ENCODE measurements at places on chromosomes 5 and 9.

- no peak for DNase-seq
These were observed 44.6 kb downstream of the WHRN start for GRCh38 chr9:114460513-114461199.

DNA sequence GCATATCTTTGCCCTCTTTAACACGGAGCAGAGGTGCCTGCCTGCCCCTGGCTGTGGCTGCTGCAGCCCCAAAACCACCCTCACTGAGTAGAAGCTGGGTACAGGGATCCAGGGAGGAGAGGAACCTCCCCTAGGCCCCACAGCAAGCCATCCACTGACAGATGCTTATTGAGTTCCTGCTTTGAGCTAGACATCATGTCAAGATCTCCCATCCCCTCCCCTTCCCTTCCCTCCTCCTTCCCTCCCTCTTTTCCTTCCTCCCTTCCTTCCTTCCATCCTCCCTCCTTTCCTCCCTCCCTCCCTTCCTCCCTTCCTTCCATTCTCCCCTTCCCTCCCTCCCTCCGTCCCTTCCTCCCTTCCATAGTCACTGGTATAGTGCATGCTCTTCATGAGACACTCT, 29.3 kb downstream of the GOLGA2 start:
- no peak for DNase-seq

DNA sequence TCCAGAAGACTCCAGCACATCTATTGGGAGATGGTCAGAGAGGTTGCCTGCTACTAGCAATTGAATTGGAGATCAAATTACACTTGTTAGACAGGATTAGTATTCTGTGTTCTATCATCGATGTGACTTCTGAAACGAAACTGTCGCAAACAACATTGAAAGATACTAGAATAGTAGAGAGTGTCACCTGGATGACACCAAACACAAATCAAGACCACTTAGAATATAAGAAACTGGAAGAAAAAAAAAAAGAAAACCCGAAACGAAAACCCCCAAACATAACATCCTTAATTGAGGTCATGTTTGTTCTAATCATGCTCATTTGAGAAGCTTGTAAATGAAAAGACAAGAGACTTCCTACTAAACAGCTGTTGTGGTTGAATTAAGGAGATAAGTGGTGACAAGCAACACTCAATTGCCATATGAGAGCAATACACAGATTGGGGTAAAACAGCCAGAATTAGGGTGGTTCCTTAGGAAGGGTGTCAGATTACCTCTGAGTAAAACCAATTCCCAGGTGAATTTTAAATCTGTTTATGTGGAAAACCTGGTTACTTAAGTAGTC, 97.6 kb downstream of the BASP1 start:
- no peak for DNase-seq

DNA sequence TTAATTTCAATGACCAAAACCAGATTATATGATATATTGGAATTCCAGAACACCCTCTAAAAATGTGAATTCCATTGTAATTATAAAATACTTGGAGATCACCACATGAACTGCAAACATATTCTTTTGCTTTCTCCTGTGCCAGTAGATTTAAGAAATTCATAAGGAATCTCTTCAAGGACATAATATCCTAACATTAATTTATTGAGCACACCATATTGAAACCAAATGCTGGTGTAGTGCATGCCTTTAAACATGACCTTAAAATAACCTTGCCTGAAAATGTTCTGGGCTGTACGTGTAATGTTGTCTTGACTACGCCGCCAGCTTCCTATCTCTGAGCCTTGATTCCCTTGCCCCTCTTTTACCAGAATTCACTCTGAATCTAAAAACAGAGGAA, 205.0 kb upstream of the ACTBL2 start:
- no peak for DNase-seq

- no peak for DNase-seq
These were observed 38.7 kb downstream of the VCAN start for GRCh38 chr5:83510260-83510659.

DNA sequence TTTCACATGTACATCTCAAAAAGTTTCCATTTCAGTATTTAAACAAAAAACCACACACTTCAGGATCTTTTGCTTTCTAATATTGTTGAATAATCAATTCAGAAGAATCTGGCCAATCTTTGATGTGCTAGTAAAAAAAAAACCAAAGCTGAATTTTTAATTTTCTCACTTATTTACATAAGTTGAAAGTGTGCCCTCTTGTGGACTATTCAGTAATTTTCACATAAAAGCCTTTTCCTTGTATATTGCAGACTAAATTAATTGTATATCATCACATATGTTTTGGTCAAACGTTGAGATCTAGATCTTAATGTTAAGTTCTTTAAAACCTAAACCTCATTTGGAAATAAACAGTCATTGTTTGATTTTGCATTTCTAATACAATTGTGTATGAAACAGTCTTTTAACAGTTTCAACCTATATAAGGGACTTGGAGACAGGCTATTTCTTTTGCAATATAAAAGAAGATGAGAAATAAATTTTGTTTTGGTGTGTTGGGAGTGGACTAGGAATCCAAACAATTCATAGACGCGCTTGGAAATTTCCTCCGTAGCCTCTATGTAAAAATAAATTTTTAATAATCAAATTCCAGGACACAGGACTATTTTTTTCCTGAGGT, 68.1 kb downstream of the NIPBL start:
- peak; percentile 38 for DNase-seq

DNA sequence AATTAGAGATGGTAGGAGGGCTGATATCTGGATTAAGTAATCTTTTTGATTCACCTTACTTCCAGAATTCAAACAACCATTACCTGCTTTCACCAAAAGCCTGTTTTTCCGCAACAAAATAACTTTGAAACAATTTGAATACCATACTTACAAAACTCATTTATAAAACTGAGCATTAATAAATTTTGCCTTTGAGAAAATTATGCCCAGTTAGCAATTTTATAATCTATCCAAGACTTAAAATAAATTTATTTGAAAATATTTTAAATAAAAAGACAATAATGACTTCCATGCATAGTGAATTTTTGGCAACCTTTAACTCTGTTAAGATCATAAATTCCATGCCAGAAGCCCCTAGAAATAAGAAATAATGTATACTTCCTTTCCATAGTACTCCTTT, 71.3 kb upstream of the FTMT start:
- DNase-seq: no peak

GRCh38 chr5:125461641-125462072, 715.2 kb upstream of the ZNF608 start:
- DNase-seq: no peak

- no peak for DNase-seq
These were observed 257.9 kb downstream of the RASEF start for GRCh38 chr9:82805027-82805426.

DNA sequence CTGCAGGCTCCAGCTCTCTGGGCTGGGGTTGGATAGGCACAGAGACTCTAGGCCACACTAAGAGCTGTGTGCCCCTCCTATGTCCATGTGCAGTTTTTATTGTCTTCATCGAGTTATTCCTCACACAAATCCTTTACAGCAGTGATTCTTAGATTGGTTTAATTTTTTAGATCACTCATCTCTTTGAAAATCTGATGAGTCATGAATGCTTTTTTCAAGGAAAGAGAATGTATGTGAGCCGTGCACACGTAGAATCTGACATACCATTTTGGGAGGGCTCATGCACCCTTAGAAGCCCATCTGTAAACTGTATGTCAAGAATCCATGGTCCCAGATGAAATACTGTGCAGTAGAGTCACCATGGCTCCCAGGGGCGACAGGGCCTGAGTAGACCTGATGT, 100.7 kb upstream of the S1PR3 start:
- DNase-seq: no peak

DNA sequence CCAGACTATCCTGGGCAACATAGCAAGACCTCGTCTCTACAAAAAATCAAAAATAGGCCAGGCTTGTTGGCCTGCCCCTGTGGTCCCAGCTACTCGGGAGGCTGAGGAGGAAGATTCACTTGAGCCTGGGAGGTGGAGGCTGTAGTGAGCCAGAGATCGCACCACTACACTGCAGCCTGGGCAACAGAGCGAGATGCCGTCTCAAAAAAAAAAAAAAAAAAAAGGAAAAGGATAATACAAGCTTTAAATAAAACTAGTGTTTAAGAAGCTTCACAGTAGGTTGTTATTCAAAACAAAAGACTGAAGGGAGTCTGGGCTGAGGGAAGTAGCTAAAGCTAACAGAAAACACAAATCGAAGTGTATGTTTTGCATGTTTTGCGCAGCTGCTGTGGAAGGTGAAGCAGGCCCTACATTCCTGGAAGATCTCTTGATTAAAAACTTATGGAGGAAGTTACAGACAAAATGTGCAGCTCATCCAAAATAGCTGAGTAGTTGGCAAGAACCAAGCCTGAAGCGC, 581 bp upstream of the C9orf40 start:
- no peak for DNase-seq

- peak; percentile 34 for DNase-seq
These were observed 588.3 kb downstream of the EBF1 start for GRCh38 chr5:158511454-158511853.

DNA sequence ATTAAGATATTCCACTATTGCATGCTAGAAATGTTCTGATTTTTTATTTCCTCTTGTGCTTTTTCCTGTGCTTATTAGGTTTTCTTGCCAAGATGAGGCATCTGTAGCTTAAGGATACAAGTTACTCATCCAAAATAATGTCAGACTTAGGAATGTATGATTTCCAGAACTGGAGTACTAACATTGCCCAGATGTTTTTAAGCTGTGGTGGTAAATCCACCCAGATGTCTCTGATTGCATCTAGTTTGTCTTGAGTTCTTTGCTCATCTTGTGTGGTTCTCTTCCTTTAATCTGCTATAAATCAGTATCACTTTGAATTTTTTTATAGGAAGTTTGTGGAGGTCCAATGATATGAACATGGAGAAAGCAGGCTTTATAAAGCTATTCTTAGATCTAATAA, 337.5 kb upstream of the ZNF608 start:
- DNase-seq: no peak

DNA sequence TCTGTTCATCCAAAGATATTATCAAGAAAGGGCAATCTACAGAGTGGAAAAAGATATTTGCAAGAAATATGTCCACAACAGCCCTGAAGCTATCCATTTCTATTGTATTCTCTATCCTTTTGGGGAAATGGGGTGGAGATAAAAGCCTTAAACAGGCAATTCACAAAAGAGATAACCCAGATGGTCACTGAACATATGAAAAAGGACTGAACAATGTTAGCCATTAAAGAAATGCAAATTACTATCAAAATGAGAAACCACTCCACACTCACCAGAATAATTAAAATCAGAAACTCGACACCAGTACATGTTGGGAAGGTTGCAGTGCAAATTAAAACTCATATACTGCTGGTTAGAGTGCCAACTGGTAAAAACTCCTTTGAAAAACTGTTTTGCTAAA, 955.2 kb upstream of the DMAC1 start:
- no peak for DNase-seq

DNA sequence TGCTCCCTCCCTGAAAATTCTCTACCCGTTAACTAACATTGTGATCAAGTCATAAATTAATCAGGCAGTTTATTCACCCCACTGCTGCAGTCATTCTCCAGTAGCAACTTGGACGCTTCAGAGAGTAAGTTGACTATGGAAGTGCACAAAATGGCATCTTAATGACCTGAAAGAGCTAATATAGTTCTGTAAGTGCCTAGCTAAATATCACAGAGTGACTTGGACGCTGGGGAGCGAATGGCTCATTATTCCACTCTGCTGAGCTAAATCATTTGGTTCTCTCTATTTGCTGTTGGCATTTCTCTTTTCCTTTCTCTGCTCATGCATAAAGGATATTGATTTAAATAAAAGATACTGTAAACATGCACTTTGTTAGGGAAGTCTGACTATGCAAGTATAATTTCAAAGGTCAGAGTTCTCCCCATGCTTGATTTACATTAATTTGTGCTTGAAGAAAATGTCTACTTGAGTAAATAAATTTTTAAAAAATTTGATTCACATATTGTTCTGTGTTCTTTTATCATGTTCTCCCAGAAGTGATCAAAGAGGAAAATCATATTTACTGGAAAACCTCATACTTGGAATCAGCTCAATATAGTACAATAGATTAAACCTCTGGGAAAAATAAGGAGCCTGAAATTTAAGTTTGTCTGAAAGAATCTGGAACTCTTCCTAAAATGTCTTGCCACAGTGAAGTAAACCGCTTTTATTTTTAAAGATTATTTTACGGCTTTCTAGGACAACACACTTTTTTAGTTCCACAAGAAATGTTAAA, 169.5 kb upstream of the HAPLN1 start:
- DNase-seq: no peak

DNA sequence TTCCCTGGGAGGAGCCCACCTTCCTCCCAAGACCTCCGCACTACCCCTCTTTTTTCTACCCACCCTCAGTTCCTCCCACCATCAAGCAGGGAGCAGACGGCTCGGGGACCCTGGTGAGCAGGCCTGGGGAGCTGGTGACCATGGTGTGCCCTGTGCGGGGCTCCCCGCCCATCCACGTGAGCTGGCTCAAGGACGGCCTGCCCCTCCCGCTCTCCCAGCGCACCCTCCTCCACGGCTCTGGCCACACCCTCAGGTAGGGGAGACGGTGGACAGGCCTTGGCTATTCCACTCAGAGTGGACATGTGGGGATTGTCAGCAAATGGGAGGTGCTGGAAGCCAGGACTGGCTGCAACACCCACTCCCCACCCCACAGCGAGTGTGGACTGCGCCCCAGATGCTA, 52.9 kb upstream of the ASS1 start:
- no peak for DNase-seq

GRCh38 chr5:543351-543750, 19.1 kb upstream of the SLC9A3 start:
- DNase-seq: no peak

- DNase-seq: no peak
These were observed 52.6 kb downstream of the AQP7 start for GRCh38 chr9:33349743-33350142.

DNA sequence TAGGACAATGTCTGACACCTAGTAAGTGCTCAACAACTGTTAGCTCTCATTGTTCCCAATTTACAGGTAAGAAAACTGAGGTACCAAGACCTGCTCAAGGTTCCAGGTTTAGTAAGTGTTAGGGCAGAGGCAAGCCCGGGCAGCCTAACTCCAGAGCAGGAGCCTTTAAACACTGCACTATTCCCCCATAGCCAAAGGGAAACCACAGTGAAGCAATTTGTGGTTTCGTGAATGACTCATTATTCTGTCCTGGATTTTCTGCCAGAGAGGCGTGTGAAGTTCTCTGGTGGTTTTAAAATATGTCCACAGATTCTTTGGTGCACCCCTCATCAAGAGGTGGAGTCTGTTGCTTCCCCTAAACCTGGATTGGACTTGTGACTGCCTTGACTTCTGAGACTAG, 1.0 kb upstream of the MCC start:
- DNase-seq: no peak

DNA sequence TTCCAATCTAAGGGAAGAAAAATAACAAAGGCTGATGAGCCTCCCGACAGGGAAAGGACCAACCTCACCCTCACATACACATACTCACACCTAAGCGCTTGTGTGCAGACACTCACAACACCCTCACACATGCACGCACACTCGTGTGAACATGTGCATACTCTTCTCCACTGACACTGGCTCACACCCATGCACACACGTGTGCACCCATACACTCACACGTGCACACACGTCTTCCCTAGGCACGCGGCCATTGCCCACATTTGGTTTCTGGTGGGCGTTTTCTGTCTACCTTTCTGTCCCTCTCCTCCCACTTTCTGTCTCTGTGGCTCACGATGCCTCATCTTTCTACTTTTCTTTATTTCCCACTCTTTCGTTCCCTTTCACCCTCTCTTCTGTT, 169.7 kb upstream of the MVB12B start:
- no peak for DNase-seq

GRCh38 chr9:129834489-129835127, 467 bp downstream of the C9orf78 start:
- no peak for DNase-seq

- no peak for DNase-seq
These were observed 590 bp downstream of the ENTPD2 start for GRCh38 chr9:137052998-137053943.
